ENCODE measurements at places on chromosomes 7 and 10.

DNA sequence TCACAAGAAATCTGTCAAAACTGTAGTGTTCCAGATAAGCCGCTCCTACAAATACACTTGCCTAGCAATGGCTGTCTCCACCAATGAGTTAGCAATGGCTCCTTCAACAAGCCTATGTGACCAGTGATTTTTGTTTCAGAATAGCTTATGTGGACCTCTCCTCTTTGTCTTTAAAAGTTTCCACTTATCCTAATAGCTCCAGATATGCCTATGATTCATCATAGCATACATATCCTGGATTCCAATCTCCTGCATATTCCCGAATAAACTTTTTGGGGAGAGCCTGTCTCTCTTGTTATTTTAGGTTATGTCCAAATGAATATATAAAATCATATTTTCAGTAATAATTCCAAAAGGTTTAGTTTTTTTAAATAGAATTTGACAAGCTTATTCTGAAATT, 510.6 kb downstream of the ARL4A start:
- no peak for DNase-seq

GRCh38 chr10:33635967-33636515, 301.6 kb upstream of the NRP1 start:
- DNase-seq: no peak

GRCh38 chr10:26437637-26438461, at the start of gene APBB1IP:
Gene APBB1IP, plus strand, starts transcription at chr10:26438341. Its CDS starts 53,986 bp downstream, at chr10:26492327.
- DNase-seq: peak; percentile 25

- no peak for DNase-seq
Observed at GRCh38 chr10:44948642-44949041, 11.0 kb upstream of the RASSF4 start.

GRCh38 chr10:17428351-17429097, 25.9 kb downstream of the ST8SIA6 start:
- DNase-seq: no peak

DNA sequence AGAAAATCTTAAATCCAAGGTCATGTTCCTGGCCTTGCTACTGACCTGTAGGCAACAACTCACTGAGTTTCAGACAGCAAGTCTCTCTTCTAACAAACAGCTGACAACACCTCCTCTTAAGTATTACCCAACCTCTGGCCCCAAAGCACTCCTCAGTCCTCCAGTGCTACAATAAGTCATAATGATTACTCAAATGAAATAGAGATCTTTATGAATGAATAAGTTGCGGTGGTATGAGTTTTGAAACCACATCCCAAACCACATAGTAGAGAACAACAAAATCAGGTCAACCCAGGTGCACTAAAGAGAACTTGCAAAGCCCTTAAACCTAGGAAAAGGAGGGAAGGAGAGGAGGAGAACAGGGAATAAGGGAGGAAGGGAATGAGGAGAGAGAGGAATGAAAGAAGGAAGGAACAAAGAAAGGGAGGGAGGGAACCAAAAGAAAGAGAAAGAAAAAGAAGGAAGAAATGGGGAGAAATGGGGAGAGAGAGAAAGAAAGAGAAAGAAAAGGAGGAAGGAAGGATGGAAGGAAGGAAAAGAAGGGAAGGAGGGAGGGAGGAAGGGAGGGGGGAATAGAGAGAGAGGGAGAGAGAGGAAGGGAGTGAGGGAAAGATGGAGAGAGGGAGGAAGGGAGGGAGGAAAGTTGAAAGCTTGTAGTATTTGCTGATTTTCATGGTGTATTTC, 142.8 kb upstream of the CALCR start:
- DNase-seq: no peak

DNA sequence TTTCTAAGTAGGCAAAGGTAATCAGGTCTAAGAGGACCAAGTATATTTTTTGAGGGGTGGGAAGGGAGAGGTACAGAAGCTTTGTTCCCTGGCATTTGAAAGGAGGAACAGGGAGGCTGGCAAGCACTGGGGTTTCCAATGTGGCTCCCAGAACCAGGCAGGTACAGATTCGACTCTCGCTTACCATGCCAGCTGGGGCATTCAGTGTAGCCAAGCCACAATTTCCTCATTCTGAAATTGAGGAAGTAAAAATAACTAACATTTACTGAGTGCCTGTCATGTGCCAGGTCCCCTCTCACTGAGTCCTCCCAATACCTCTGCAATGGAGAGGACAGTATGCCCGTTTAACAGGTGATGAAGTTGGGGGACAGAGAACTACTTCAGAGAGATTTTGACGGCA, 45.9 kb upstream of the BET1 start:
- DNase-seq: no peak

DNA sequence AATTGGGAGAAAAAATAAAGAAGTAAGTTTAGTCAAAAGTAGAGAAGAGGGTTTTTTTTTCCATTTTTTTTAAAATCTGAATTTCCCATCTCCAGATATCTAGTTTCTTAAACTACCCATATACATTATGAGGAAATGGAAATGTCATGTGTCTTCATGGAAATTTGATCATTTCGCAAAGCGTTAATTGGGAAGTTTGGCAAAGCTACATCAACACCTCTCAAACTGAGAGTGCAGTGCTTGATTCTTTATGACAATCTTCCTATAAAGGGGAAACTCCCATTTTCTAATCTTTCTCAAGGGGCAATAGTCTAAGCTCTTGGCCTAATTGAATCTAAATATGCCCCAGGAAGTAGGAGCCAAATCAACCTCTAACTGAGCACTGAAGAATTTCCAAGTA, 110.4 kb upstream of the INHBA start:
- no peak for DNase-seq

Data from right kidney (tissue), 9 donors.